WTC11 (cell line): ENCODE measurements at places on chromosomes 5 and 9.
A peak's percentile ranks its signal among the peaks of the same experiment; 100 is the strongest.

DNA sequence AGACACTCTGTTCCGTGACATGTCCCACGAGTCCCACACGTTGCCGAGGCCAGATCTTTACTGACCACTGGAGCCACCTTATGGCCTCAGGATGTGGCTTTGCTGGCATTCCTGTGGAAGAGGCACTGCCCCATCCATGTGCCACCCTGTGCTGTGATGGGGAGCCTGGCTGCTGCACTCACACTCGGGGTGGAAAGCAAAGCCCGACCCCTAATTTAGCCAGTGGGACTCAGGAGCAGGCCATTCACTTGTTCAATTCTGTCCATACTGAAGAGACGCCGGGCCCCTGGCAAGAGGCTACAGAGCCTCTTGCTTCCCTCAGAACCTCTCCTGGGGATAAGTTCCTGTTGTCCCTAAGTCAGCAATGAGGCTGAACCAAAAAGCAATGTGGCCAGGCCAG, 18.6 kb upstream of the CEP72 start:
- DNase-seq: no peak

- no peak for DNase-seq
Observed at GRCh38 chr5:109705596-109705995, 15.9 kb downstream of the MAN2A1 start.

- DNase-seq: no peak
Observed at GRCh38 chr9:3768712-3769457, 243.1 kb upstream of the RFX3 start.

- DNase-seq: no peak
Observed at GRCh38 chr5:83512061-83512745, 40.7 kb downstream of the VCAN start.

- DNase-seq: no peak
Observed at GRCh38 chr9:14895806-14896205, 14.4 kb downstream of the FREM1 start.

- no peak for DNase-seq
Observed at GRCh38 chr5:77308154-77308960, 97.9 kb downstream of the PDE8B start.

DNA sequence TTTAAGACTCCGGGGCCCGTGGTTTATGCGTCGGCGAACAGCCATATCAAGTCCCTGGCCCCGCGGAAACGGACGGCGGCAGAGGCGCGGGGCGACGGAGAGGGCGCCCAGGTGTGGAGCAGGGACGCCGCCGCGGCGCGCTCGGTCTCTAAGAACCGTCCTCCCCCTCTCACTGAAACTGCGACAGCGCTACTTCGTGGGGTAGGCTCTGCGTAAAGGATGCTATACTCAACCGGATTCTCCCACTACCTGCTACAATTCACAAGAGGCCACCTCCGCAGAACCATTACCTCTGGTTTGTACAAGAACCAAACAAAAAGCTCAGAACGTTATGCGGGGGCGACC, 404 bp downstream of the MRNIP start:
- DNase-seq: peak; percentile 40

- DNase-seq: peak; percentile 33
Observed at GRCh38 chr9:98442114-98442513, 186.7 kb upstream of the TBC1D2 start.

DNA sequence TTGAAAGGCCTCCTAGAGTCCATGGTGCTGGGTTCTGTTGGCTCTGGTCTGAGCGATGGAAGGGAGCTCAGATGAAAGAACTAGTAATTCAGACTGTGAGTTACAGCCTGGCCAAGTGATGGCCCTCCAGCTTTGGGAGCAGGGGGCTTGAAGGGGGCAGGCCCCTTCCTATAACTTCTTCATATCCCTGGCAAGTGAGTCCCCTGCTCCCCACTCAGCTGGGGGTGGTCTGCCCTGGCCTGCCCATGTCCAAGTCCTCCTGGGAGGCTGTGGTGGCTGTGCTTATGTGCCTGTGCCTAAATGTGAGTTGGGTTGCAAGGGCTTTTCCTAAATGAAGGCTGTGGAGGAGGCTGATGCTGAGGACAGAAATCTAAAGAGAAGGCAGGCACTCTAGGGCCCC, 80.1 kb downstream of the MACROH2A1 start:
- no peak for DNase-seq

GRCh38 chr5:67268231-67269021, 71.8 kb upstream of the CD180 start:
- no peak for DNase-seq

- no peak for DNase-seq
Observed at GRCh38 chr5:153470736-153471135, 19.7 kb upstream of the GRIA1 start.

GRCh38 chr9:97858826-97859225, 5.8 kb downstream of the FOXE1 start:
- no peak for DNase-seq

GRCh38 chr9:127126971-127127370, 4.5 kb upstream of the ANGPTL2 start:
- no peak for DNase-seq

DNA sequence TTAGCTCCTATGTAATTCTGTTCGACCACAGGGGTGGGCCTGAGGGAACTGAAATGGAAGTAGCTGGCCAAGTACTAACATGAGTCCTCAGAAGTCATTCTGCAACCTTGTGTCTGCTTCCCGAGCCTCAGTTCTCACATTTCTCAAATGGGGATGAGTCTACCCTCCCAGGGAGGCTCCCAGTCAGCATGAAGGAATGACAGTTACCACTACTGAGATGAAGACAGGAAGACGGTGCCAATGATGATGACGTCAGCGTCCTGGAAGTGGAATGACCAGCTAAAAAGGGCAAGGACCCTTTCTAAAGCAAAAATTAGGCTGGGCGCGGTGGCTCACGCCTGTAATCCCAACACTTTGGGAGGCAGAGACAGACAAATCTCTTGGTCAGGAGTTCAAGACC, 6.8 kb downstream of the PIP5KL1 start:
- DNase-seq: no peak

GRCh38 chr5:141729387-141730006, 47.5 kb upstream of the ARAP3 start:
- no peak for DNase-seq

DNA sequence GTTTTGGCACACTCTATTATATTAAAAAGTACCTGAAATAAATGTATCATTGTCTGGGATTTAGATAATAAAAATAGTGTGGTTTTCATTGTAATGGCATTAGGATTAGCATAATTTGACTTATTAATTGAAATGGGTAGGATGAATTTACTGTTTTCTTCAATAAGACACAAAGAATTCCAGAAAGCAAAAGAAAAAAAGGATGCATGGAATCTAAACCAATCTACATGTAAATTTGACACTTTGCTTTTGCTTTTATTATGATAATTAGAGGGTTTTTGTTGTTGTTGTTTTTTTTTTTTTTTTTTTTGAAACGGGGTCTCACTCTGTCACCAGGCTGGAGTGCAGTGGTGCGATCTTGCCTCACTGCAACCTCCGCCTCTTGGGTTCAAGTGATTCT, 304.8 kb upstream of the EFNA5 start:
- DNase-seq: no peak

DNA sequence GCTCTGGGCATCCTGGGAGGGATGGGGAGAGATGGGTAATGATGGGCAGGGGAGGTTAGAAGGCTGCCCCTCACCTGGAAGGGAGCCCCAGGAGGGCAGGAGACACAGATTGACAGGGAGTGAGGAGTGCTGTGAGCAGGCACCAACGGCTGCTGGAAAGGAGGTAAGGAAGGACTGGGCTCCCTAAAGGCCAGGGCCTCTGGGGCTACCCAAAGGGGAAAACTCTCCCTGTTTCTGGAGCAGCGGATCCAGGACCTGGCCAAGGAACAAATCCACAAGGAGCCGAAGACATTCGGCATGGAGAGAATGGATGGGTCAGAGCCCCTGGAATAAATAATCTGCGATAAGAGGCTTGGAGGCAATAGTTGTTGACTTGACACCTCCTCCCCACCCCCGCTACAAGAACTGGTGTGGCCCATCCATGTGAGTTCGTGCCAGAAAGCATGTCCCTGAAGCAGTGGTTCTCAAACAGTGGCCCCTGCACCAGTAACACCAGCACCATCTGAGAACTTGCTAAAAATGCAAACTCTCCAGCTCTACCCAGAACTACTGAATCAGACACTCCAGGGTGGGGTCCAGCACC, 208.3 kb downstream of the GABBR2 start:
- no peak for DNase-seq

DNA sequence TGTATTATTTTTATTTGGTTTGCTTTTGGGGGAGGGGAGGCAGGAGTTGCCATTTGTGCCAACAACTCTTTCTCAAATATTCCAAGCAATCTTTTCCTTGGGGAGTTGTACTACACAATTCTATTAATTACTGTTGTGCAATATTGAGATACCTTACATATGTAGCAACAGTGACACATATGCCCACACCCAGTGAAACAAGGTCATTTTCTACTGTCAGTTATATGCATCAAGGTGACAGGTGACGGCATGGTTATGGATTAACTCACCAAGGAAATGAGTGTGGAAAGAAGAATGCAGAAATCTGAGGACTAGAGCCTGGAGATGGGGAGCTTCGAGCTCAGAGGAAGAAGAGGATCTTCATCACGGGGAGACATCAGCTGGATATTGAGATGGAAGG, 17.9 kb upstream of the MSMP start:
- no peak for DNase-seq

GRCh38 chr9:127116957-127117356, 5.5 kb downstream of the ANGPTL2 start:
- DNase-seq: no peak

- no peak for DNase-seq
Observed at GRCh38 chr5:68528821-68529273, 313.3 kb downstream of the PIK3R1 start.

- DNase-seq: no peak
Observed at GRCh38 chr5:178487911-178488600, 102.1 kb downstream of the COL23A1 start.

DNA sequence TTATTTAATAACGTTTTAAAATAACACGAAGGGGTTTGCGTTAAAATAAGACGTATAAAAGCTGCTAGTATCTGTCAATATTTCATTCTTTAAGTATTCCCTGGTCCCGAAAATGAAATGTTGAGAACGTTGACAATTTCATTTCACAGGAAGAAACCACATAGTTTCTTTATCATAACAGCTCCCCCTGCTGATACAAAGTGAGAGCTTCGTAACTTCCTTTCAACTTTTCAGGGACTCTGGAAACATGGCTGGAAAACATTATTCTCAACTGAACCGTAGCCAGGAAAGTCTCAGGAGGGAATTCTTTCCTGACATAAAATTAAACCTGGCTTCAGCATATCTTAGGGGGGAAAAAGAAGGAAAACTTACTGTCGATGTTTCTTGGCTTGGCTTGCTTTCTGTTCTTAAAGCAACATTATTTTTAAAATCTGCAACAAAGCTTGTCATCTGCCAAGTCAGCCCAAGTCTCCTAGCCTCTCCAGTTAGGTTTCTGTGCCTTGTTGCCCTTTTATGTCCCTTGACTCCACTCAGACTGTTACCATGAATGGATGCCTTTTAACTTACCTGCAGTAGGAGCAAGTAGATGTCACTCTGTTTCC, 122.9 kb upstream of the DAB2 start:
- DNase-seq: no peak

- no peak for DNase-seq
Observed at GRCh38 chr5:168446983-168447619, 39.2 kb upstream of the RARS1 start.

GRCh38 chr9:86274821-86275643, 7.3 kb downstream of the ISCA1 start:
- no peak for DNase-seq

GRCh38 chr9:37329576-37329975, 92.9 kb upstream of the GRHPR start:
- DNase-seq: no peak

DNA sequence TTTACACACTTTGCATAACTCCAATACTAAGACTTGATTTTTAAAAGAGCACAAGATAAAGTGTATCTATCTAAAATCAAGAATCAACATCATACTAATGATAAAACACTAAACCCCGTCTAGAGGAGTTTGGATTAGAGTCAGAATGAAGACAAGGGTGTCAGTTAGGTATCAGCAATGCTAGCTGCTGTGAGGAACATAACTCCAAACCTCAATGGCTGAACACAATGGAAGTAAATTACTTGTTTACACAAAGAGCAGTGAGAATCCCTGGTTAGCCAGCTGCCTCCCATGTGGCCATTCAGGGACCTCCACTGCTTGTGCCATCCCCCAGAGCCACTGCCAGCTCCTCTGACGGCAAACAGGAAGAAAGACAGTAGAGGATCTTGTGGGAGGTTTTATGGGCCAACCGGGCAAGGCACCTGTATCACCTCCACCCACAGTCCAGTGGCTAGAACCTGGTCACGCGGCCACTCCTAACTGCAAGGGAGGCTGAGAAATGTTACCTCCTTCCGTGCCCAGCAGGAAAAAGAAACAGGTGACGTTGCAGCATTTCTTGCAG, 24.0 kb upstream of the GRHPR start:
- DNase-seq: no peak

- no peak for DNase-seq
Observed at GRCh38 chr5:137199201-137199600, 299.9 kb downstream of the SPOCK1 start.
